Left ventricle myocardium inferior (tissue), 1 donor: ENCODE measurements at places on chromosomes 11 and 22. TPM values are rescaled to one million over a fixed set of nuclear protein-coding genes. Genes with fewer than 3 reads are reported as not detected.

Gene SPDYC
- total RNA-seq, result not detected

Gene SMTNL1
- total RNA-seq, result not detected

Gene TMEM151A
- not detected for total RNA-seq

Gene ZC3H12C
- total RNA-seq, result 16.8 TPM

Gene SCGB2A2
- total RNA-seq, result not detected

Gene NRXN2
- total RNA-seq, result 0.71 TPM

Gene MUC6
- total RNA-seq, result not detected

Gene CD6
- 0.47 TPM for total RNA-seq

Gene TRPT1
- 82.3 TPM for total RNA-seq

Gene NLRP10
- not detected for total RNA-seq

Gene MPZL2
- 13.4 TPM for total RNA-seq

Gene GPR83
- 0.25 TPM for total RNA-seq

Gene EPS8L2
- total RNA-seq, result 2.2 TPM

Gene NTM
- 1.0 TPM for total RNA-seq

Gene C11orf91
- not detected for total RNA-seq

Gene MAP6
- 5.7 TPM for total RNA-seq

Gene DERL3
- 2.0 TPM for total RNA-seq

- no peak for DNase-seq
Observed at GRCh38 chr11:114796954-114797721, 118.8 kb downstream of the NXPE2 start.

- DNase-seq, result no peak
Observed at GRCh38 chr11:19772480-19772879, 59.8 kb downstream of the NAV2 start.

DNA sequence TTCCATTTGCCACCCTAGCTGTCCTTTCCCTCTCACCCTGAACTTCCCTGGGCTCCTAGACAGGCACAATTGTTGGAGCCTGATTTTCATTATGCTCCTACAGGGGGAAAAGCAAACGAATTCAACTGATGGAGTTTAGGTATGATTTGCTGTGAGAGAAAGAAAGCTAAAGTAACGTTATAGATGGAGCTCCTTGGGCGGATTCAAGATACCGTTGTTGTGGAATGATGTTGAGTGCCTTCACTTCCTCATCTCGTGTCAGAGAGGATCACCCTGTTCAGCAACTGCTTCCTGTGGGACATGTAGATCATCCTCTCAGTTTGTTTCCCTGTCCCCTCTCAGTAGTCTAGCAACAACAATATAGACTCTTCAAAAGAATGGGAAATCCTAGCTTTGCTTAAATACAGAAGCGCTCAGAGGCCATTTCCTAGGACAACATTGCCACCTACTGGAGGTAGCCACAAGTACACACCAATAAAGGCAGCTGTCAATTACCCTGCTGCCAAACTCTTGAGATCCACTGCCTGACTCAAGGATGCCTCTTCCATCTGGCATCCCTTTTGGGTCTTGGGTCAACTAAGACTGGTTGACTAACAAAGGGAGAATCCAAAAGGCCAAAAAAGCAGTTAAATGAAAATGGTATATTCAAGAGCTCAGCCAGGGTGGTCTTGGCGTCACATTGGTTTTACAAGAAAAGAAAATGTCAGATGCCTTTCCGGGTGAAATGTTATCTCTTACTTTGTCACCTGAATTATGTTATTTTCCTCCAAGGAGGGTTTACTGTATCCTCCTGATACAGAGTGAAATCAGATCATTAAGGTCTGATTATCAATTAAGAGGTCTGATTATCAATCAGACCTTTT, 13.5 kb upstream of the DTX4 start:
- DNase-seq, result peak; percentile 18

GRCh38 chr11:134632347-134633119, 220.5 kb upstream of the B3GAT1 start:
- no peak for DNase-seq

DNA sequence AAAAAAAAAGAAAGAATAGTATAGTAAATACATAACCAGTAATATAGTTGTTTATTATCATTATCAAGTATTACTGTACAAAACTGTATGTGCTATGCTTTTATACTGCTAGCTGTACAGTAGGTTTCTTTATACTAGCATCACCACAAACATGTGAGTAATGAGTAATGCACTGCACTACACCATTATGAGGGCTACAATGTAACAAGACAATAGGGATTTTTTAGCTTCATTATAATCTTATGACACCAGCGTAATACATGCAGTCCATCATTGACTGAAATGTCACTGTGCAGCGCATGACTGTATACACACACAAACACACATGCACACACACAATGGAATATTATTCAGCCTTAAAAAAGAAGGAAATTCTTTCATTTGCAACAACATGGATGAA, 111.5 kb upstream of the ZBED5 start:
- no peak for DNase-seq

DNA sequence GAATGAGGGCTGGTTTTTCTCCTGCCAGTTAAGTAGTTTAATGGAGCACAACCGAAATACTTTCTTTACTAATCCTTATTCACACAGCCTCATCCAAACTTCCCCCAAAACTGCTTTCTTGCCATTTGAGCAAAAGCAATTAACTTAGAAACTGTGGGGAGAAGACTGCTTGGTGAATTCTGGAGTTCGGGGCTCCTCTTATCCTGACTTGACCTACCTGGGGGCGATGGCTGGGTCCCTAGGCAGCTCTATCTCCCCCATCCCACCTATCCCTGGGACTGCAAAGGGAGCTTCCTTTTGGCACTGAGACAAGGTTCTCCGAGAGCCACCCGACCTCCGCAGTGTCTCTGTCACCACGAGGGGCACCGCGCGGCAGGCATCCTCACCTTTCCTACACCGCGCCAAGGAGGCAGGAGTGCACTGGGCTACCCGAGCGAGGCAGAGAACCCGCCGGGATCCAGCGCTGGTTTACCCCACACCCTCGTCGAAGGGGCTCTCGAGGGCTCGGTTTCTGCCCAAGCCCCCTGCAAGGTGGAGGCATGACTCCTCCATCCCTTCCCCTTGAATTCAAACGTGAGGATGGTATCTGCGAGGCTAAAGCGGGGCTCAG, 759 bp downstream of the DESI1 start:
- peak; percentile 36 for DNase-seq

GRCh38 chr11:15551901-15552851, 437.5 kb downstream of the INSC start:
- DNase-seq, result no peak

DNA sequence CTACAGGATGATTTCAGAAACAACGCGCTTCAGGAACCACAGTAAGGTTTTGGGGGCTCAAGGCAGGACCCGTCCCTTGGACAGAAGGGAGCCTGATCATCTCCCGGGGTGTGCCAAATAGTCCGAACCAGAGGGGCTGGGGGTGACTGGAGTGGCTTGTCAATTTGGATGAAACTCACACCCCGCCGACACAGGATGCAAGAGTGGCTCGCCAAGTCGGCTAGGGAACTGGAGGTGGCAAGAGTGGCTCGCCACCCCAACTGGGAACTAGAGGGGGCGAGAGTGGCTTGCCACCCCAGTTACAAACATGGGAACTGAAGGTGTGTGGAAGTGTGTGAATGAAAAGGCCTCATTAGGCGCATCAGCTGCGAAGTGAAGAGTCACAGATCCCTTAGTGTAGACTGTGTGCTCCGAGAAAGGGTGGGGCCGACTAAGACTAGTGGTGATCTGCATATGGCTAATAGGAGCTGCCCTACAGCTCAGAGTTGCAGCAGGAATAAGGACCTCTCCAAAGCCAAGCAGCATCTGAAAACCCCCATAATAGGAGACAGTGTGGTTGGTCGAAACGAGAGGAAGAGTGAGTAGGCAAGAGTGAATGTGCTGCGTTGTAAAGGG, 26.6 kb upstream of the CPT1A start:
- no peak for DNase-seq

DNA sequence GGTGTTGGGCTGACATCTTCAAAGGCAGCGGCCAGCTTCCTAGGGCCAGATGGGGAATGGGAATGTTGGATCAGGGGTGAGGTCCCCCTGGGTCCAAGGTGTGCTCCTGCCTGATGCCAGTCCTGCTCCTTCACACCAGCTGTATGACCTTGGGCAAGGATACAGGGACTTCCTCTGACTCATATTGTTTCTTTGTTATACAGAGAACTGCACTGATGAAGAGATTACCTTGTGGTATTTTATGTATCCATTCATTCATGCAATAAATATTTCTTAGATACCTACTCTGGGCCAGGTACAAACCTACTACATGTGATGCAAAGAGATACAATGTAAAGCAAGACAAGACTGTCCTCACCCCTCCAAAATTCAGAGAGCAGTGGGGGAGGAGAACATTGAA, 3.9 kb upstream of the OPCML start:
- DNase-seq, result no peak

DNA sequence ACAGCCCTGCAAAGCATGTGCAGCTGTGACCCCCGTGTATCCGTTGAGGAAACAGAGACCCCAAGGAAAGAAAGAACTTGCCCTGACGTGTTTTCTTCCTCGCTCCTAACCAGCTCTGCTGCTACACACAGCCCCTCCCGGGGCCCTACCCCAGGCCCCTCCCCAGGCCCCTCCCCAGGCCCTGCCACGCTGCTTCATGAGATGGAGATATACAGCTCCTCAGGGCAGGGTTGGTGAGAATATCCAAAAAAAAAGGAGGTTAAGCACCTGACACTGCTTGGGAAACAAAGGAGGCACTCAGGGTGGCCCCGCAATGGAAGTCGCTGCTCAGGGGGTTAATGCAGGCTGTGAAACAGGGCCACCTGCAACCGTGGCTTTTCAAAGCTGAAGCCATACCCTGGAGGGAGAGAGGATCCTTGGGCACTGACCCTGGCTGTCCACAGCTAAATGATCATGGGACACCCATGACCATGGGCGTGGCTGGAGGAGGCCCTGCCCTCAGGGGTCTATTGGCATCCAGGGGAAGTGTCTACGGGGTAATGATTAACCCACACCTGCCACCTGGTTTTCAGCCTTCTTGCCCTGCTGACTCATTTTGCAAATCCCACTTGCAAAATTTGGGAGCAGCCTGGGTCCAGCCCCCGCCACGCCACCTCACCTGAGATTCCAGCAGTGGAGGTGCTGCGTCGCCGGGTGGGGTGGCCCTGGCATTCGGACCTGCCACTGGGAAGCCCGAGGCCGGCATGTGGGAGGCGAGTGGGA, 112.1 kb upstream of the ANO1 start:
- no peak for DNase-seq

GRCh38 chr11:61370349-61371005, 8.3 kb downstream of the TMEM138 start:
- DNase-seq, result no peak

DNA sequence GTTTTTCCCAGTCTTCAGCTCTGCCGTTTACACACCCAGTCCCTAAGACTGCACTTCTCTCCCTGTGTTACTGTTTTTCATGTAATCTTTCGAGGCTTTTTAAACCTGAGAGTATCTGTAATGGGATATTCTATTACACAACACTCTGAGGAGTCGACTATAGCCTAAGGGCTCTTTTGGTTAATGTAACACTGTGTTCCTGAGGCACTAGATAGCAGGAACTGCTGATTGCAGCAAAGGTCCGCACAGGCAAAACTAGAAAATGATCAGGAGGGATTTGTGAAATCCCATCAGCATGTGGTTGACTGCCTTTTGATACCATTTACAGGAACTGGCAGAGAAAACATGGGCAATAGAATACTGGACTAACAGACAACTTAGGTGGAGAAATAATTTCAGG, 512.3 kb upstream of the RAG2 start:
- no peak for DNase-seq

DNA sequence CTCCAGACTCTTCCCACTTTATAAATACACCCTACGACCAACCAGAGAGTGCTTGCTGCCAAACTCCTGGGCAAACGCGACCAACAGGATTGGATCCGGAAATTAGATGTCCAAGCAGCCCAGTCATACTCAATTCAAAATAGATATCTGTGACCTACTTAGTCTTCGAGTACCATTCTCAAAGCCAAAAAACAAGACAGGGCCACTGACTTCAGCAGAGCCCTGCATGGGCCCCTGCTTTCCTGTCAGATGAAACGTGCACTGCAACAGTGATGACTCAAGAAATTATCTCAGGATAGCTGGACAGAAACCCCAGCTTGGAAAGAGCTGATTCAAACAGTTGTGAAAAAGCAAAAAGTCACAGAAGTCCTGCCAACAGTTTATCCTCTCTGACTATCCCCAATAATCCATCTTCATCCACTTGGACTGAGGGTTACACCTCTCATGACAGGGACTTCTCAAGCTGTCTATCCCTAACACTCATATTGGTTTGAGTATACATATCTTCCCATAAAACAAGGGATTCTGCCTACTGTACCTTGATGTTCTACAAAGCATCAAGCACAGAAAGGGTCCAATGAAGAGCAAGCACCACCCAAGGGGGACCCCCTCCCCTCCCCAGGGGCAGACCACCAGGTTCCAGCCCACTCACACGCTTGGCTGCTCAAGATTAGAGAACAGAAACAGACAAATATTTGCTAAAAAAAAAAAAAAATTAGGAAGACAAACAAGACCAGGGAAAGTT, 17.4 kb downstream of the SMCO4 start:
- no peak for DNase-seq

DNA sequence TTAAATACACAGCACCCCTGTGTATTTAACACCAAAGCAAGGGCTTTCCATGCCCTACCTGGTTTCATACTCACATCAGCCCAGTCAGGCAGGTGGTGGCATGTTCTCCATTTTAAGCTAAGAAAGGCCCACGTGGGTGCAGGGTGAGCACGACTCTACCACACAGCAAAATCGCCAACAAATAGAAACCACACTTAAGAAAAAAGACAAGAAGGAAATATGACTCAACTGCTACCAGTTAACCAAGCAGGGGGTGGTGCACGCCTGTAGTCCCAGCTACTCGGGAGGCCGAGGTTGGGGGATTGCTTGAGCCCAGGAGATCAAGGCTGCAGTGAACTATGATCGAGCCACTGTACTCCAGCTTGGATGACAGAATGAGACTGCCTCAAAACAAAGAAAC, 35.2 kb upstream of the TFIP11 start:
- DNase-seq, result no peak

DNA sequence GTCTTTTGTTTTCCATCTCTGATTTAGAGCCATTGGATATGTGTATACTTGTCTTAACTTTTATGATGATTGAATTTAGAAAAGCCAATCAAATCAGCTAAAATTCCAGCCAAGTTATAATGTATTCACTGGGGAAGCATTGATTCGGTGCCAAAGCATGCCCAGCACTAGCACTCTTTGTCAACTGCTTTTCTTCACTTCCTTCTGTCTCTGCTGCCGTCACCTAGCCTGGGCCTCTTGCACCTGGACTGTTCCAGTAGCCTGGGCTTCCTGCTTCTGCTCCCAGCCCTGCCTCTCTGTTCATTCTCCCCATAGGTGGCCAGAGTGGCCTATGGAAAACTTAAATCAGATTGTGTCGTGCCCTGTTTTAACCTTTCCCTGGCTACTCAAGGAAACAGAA, 80.7 kb downstream of the NAV2 start:
- no peak for DNase-seq

GRCh38 chr11:200224-201003, 6.8 kb downstream of the BET1L start:
- no peak for DNase-seq

DNA sequence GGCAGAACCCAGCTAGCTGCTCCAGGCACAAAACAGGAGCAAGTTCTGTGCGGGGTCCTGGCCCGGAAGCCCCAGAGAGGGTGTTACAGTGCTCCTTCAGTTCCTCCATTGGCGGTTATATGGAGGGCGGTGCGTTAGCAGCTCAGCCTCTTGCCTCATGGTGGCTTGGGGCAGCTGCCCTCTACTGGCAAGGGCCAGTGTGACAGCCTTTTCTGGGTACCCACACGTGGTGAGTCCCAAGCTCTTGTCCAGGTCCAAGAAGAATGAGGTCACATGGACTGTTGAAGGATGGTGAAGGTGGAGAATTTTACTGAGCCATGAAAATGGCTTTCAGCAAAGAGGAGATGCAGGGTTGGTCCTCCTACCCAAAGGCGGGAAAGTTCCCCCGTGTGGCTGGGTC, 100.5 kb downstream of the WT1 start:
- no peak for DNase-seq
